ENCODE measurements at places on chromosomes 2 and 18. TPM values are rescaled to one million over a fixed set of nuclear protein-coding genes. Genes with fewer than 3 reads are reported as not detected.
A peak's percentile ranks its signal among the peaks of the same experiment; 100 is the strongest.

GRCh38 chr2:11482473-11483035 is 16.6 kb upstream of the E2F6 start:
- peaks cover 5% of the 10 kb centered on the region for H3K4me1 ChIP-seq
- peaks cover 35% of the 10 kb centered on the region for H3K27me3 ChIP-seq
- H3K27ac ChIP-seq = no peak overlapping the region
- H3K4me3 ChIP-seq = no peak overlapping the region
- no peaks in the 10 kb centered on the region for H3K36me3 ChIP-seq

DNA sequence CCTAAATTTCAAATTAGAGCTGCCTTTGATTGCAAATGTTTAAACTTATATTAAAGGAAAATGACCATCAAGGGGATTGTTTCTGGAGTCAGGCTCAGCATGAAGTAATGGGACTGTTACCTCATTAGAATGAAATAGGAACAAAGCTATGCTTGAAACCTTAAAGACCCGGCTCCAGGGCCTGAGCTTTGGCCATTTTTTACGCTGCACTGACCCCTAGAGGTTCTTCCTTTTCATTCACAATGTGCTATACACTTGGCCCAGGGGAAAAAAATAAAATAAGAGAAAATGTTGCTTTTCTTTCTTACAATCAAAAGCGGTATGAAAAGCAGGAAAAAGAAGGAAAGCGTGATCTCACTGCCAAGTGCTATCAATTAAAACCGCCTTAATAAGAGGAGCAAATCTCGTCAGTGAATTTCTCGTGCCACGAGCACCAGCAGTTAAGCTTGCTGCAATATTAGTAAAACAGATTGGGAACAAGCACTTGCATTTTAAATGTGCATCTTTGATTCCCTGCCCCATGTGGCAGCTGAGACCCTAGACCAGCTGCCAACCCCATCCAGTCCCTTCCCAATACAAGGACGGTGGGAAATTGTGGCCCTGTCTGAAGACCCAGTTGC is 96.6 kb downstream of the MBD2 start:
- no peak overlapping the region for H3K4me3 ChIP-seq
- no peaks in the 10 kb centered on the region for H3K4me1 ChIP-seq
- no peaks in the 10 kb centered on the region for H3K27me3 ChIP-seq
- H3K27ac ChIP-seq = no peak overlapping the region
- DNase-seq = peak; percentile 45

- DNase-seq = peak; percentile 34
- no peaks in the 10 kb centered on the region for H3K27me3 ChIP-seq
- H3K4me1 ChIP-seq = no peaks in the 10 kb centered on the region
- H3K4me3 ChIP-seq = no peak overlapping the region
Observed at GRCh38 chr2:232142049-232142448, 180.5 kb downstream of the DIS3L2 start.

The LRP2 gene
- total RNA-seq = not detected

The TRPM8 gene
- not detected for total RNA-seq

All from adrenal gland (tissue), 19 donors.